ENCODE measurements at places on chromosomes 11 and 22.

DNA sequence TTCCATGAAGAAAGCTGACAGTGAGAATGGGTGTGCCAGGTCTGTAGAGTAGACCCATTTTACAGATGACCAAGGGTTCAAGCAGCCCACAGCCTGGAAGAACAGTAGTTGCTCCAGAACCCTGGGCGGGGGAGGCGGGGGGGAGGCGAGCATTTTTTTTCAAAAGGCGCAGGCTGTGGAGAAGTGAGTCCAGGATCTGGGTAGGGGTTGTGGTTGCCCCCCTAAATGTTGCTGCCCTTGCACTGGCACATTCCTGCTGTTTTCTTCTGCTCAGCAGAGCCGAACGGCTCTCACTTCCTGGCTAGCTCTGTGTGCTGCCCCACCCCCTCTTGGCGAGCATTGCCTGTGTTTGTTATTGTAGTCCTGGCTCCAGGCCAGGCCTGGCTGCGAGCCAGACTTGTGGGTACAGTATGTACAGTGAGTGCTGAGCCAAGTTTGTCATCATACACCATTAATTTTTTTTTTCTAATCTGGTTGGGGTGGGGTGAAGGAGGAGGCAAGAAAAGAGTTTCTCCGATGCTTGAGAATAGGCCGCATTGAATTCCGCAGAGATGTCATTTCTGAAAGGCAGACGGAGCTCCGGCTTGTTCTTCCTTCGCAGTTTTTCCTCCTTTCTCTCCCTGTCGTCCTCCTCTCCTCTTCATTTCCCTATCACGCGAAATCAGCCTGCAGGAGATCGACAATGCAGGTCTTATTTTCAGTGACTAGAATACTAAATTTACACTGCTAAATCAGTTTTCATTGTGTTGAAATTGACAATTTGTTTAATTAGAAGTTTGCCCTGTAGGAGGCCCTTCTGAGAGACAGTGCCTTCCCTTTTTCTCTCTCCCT is 100.5 kb downstream of the ZBTB16 start:
- DNase-seq, result peak; percentile 99

GRCh38 chr22:39689421-39689820 is 118.9 kb downstream of the CACNA1I start:
- no peak for DNase-seq

DNA sequence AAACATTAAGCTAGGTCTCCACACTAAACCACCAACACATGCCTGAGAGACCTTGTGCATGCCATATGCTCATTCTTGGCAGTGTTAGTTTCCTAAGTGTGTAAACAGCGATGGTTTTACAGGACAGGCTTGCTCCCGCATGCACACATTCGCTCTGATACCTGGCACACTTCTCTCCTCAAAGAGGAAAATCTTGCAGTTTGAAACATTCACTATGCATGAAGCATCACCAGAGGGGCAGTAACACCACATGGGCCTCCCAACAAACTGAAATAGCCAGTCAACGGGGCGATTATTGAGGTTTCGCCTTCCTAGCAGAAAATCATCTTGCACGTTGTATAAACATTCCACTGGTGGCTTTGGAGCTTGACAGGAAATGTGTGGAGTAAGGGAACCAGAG is 52.6 kb downstream of the ABTB2 start:
- DNase-seq, result peak; percentile 40

GRCh38 chr22:40403141-40403540 is 32.7 kb downstream of the SGSM3 start:
- DNase-seq, result no peak

DNA sequence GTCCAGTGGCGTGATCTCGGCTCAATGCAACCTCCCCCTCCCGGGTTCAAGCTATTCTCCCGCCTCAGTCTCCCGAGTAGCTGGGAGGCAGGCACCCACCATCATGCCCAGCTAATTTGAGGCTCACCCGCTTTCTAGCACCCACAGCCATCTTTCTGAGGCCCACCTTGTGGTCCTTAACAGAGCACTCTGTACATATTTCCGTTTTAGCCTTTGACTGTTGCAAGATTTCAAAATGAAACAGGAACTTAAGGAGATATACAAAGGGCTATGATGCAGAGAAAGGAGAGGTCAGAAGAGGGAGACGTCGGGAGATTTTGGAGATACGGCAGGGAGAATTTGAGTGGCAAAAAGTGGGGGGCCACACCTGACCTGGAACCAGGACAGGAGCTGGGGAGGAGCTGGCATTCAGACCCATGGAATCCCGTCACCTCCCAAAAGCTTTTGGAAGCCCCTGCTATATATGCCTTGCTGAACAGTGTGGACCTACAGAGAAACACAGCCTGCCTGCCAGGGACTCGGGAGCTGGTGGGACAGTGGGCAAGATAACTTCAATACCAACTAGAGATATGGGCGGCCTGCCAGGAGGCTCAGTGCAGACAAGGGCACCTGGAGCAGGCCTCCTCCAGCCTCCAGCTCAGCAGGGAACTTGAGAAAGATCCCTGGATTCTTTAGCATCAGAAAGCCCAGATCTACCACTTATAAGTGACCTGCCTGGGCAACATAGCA is 8.0 kb upstream of the CLCF1 start:
- DNase-seq, result no peak

- no peak for DNase-seq
Measured at GRCh38 chr11:120256178-120256577, 16.2 kb downstream of the POU2F3 start.

GRCh38 chr11:104925850-104926249 is 27.6 kb upstream of the CASP12 start:
- no peak for DNase-seq

- no peak for DNase-seq
Measured at GRCh38 chr11:94568717-94569116, 1.5 kb downstream of the PIWIL4 start.

DNA sequence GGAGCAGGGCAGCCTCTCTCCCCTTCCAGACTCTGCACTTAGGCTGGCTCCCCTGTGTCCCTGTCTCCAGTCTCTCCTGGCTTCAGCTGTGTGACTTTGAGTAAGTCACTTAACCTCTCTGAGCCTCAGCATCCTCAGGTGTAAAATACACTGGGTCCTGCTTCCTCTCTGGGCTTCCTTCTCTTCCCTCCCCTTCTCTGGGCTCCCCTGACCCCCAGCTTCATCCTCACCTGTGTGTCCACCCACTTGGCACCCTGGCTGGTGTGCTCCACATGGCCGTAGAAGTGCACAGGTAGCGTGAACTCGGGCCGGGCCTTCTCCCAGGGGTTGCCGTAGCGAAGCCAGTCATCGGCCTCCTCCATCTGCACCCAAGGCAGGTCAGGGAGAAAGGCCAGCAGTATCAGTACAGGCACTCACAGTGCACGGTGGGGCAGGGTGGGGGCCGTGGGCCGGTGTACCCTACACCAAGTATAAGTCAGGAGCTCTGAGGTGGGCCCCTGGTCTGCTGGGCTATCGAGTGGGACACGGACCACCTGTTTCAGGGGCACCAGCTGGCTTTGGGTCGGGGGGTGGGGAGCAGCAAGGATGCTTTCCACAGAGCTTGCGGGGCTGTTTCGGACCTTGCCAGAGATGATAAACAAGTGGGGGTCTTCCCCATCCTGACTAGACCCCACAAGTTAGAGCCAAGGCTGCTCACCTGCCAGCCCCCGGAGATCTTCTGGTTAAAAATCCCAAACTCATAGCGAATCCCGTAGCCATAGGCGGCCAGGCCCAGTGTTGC is 2.0 kb downstream of the PYGM start:
- DNase-seq, result no peak

GRCh38 chr11:36455658-36456111 is 54.4 kb downstream of the TRAF6 start:
- peak; percentile 41 for DNase-seq

DNA sequence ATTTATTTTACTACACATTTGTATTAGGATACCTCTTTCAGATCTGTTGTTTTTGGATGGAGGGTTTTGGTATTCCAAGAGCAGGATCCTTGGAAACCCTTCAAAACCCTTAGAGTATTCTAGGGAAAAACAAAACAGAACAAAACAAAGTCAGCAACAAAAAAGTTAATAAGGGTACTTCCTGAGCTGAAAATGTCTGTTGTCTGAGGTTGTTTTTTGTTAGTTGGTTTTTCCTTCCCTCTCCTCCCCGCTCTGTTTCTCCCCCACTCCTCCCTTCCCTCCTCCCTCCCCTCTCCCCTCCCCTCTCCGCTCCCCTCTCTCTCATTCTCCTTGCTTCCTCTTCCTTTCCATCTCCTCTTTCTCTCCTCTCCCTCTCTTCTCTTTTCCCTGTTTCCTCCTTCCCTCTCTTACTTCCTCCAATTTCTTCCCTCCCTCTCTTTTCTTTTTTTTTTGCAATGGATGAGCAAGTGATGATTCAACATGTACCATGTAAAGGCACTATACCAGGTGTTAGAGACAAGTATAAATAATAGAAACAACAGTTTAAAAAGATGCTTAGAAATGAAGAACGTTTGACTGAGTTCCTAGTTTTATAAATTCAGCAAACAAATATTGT is 160.6 kb downstream of the TMEM135 start:
- no peak for DNase-seq

- no peak for DNase-seq
Measured at GRCh38 chr22:44045145-44045544, 21.0 kb downstream of the PARVB start.

GRCh38 chr11:116503216-116504160 is 269.3 kb downstream of the BUD13 start:
- DNase-seq, result no peak

GRCh38 chr11:3831378-3832239 is 9.2 kb downstream of the RHOG start:
- no peak for DNase-seq

Measured in DMS79 treated with DMSO at 0.1 percent for 48 hours (cell line).